ENCODE measurements at places on chromosomes 3 and 15. TPM values are rescaled to one million over a fixed set of nuclear protein-coding genes. Genes with fewer than 3 reads are reported as not detected.

COL6A5 gene
- not detected for total RNA-seq

RPUSD2 gene
- 12.7 TPM for total RNA-seq

EXD1 gene
- total RNA-seq = 0.32 TPM

SPTBN5 gene
- total RNA-seq = 1.4 TPM

TBC1D5 gene
- total RNA-seq = 54.8 TPM

DNA sequence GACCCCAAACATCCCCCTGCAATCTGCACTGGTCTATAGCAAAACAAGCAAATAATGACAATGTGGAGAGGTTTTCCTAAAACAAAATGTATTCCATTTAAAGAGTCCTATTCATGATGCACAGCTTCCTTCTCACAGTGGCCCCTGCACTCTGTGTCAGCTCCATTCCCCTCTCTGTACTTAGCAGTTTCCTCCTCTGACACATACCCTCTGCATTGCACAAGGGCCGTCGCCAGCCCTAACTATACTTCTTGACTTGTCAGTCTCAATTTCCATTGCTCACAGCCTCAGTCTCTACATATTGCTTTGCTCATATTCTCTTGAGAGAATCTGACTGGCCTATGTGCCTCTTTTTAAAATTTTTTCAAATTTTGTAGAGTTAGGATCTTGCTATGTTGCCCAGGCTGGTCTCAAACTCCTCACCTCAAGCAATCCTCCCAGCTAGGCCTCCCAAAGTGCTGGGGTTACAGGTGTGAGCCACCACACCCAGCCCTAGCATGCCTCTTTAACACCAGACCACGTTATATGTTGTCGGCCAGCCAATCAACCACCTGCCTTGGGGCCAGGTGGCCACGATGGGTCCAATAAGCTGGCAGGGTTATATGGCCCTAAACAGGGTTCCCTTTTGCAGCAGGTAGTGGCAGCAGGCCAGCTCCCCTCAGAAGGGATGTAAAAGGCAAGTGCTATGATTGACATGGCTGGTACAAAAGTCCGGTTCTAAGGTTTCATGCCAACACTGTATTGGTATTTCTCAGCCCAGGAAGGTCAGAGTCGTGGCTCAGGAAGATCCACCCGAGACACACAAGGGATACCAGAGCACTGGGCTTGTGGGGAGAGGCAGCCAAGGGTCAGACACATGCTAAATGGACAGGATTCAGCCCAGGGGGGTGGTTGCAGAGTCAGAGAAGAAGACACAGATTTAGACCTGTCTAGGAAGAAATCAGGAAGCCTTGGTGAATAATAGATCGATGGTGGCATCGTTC, 59.0 kb upstream of the SMAD3 start:
- no peak for DNase-seq

DNA sequence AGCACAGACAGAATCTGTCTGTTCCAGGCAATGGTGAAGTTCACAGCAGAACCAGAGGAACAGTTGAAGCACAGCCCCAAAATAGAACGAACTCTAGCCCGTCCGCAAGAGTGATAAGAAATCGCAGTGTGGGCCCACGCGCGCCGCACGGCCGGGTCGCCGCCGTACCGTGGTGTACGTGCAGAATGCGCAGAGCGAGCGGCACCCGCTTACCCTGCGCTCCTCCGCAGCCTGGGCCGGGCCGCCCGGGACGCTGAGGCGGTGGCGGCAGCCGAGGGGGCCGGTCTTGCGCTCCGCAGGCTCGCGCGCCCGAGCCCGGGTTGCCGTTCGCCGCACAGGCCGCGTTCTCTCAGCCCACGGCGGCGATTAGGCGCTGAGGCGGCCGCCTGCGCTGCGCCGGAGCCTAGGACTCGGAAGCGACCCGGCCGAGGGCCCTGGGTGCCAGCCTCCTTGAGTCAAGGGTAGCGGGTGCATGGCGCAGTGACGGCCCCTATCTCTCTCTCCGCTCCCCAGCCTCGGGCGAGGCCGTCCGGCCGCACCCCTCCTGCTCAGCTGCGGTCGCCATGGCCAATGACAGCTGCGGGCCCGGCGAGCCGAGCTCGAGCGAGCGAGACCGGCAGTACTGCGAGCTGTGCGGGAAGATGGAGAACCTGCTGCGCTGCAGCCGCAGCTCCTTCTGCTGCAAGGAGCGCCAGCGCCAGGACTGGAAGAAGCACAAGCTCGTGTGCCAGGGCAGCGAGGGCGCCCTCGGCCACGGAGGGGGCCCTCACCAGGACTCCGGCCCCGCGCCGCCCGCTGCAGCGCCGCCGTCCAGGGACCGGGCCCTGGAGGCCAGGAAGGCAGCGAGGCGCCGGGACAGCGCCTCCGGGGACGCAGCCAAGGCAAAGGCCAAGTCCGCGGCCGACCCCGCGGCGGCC, 20.5 kb downstream of the WDR73 start:
- DNase-seq = peak; percentile 65

- DNase-seq = no peak
Observed at GRCh38 chr15:94704946-94705345, 473.6 kb downstream of the MCTP2 start.
